ENCODE measurements at places on chromosomes 7 and 10. TPM values are rescaled to one million over a fixed set of nuclear protein-coding genes. Genes with fewer than 3 reads are reported as not detected.

The TACC2 gene
- total RNA-seq, result 7.9 TPM

The SMKR1 gene
- total RNA-seq, result not detected

The PLCE1 gene
- total RNA-seq, result 3.2 TPM

The TRIM50 gene
- not detected for total RNA-seq

The SLC13A1 gene
- not detected for total RNA-seq

The PILRA gene
- total RNA-seq, result 1.1 TPM

The PDZD8 gene
- 22.2 TPM for total RNA-seq

The ANKRD61 gene
- not detected for total RNA-seq

The COBL gene
- total RNA-seq, result not detected

The MYL10 gene
- total RNA-seq, result not detected

The NAT16 gene
- total RNA-seq, result not detected

The IL15RA gene
- 16.4 TPM for total RNA-seq

The C10orf120 gene
- not detected for total RNA-seq

The TMEM236 gene
- under 0.01 TPM for total RNA-seq

The BAMBI gene
- 64.5 TPM for total RNA-seq

The LRIT1 gene
- not detected for total RNA-seq

The TSPAN15 gene
- 6.0 TPM for total RNA-seq

The SH2D4B gene
- total RNA-seq, result not detected

The GPC2 gene
- total RNA-seq, result not detected

The SLC18A2 gene
- not detected for total RNA-seq

The PTPRN2 gene
- 4.2 TPM for total RNA-seq

The SLC29A4 gene
- total RNA-seq, result 4.9 TPM

All from cardiac atrium fibroblast (primary cell).